ENCODE measurements at places on chromosomes 12 and 14.

DNA sequence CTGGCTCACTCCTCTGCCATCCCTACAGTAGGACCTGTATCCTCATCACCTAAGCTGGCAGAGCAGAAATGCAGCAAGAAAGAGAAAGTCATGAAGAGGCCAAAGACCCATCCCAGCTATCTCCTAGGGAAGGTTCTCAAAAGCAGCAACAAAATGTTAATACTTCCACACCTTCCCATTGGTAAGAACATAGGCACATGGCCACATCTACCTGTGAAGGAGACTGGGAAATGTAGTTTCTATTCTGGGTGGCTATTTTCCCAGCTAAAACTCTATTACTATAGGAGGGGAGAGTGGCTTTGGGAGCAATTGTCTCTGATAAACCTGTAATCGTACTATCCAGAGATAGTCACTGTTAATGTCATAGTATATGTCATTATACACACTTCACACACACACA, 13.7 kb upstream of the EIF2B2 start:
- DNase-seq: no peak

DNA sequence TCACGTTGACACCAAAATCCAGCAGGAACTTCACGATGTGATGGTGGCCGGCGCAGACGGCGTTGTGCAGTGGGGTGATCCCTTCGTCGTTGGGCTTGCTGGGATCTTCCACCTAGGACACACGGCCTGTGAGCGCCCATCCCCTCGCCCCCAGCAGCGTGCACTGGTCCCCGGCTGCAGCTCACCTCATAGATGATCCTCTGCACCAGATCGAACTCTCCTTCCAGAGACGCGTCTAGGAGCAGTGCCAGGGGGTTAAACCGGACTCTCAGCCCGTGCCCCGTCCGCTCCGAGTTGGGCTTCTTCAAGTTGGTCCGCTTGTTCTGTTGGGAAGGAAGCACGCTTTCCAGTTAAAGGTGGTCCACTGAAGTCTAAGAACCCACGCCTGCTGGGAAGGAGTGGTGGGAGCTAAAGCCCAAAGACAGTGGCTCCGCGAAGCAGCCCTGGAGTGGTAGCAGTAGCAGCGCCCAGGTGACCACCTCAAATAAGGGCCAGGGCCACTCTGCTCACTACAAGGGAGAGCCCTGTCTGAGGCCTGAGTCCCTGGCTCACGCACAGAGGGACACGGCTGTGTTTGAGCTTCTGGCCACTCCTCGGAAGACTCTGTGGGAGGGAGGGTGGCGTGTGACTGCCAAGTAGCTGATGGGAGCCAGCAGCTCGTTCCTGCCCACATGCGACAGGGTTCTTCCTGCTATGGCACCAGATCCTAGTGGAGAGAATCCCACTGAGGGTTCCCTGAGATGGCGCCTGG, 23.3 kb downstream of the ZFYVE21 start:
- DNase-seq: no peak

- DNase-seq: no peak
These were observed 174.4 kb downstream of the SYT10 start for GRCh38 chr12:33265033-33265731.

GRCh38 chr12:110725267-110725666, 17.4 kb downstream of the PPP1CC start:
- no peak for DNase-seq
